ENCODE measurements at places on chromosomes 2 and 18. TPM values are rescaled to one million over a fixed set of nuclear protein-coding genes. Genes with fewer than 3 reads are reported as not detected.

GRCh38 chr2:41913311-41913710 lies 134.5 kb upstream of the PKDCC start:
- H3K4me1 ChIP-seq = no peaks in the 10 kb centered on the region
- no peaks in the 10 kb centered on the region for H3K36me3 ChIP-seq
- H3K27ac ChIP-seq = no peak overlapping the region
- no peak for DNase-seq

DNA sequence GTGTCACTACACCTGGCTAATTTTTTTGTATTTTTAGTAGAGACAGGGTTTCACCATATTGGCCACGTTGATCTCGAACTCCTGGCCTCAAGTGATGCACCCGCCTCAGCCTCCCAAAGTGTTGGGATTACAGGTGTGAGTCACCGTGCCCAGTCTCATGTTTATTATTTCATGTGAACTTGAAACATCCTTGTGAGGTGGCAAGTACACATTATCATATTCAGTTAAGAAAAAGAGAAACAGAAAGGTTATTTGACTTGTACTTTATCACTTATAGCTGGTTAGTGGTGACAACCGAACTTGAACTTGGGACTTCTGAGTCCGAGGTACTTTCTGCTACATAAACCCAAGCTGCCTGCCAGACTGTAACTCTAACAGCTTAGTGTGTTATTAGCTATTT lies 24.4 kb downstream of the ABHD3 start:
- no peak for DNase-seq
- H3K4me3 ChIP-seq = no peak overlapping the region
- H3K27me3 ChIP-seq = no peaks in the 10 kb centered on the region
- no peak overlapping the region for H3K27ac ChIP-seq

The IGFBP2 gene
- 657 TPM for total RNA-seq

The DSG4 gene
- total RNA-seq = not detected

DNA sequence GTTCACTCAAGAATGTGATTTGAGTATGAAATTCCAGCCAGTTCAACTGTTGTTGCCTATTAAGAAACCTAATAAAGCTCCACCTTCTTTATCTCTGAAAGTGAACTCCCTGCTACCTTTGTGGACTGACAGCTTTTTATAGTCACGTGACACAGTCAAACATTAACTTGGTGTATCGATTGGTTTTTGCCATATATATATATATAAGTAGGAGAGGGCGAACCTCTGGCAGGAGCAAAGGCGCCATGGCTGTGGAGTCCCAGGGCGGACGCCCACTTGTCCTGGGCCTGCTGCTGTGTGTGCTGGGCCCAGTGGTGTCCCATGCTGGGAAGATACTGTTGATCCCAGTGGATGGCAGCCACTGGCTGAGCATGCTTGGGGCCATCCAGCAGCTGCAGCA lies at the start of gene UGT1A1:
UGT1A1 (plus strand) TSS at position 228 of the 400 bp plus-strand sequence; CDS start at position 246, 18 bp downstream.
- H3K36me3 ChIP-seq = no peaks in the 10 kb centered on the region
- H3K27ac ChIP-seq = no peak within 1 kb of the TSS
